ENCODE measurements at places on chromosomes 5 and 9.

- peak; percentile 96 for DNase-seq
These were observed 46.7 kb downstream of the IL31RA start for GRCh38 chr5:55897905-55898304.

DNA sequence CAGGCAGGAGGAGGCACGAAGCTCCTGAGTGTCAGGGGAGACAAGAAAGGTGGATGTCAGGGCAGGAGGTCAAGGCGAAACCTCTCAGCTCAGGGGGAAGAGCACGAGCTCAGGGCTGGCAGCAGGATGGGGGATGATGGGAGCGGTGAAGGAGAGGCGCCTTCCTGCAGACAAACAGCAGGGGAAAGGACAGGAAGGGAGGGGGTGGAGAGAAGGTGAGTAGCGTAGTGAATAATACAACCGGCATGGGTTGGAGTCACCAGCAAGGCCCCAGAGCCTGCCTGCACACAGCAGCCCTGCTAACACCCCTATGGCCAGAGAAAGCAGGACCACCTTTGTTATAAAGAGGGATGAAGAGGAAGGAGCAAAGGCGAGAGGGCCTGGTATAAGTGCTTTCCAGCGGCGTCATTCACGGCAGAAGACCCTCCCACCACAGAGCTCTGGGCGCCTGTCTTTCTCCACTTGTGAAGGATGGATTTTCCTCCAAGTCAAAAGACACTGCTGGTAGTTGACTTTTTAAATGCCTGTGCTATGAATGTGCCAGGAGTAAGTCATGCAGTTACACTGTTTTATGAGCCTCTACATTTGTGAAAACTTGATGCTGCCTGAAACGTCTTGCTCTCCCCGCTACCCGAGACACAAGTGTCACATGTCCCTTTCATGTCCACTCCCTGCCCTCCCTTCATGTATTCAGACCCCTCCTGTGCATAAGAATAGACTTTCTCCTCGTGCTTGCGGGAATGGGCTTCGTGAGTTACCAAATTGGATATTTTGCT lies 84.8 kb upstream of the IRX1 start:
- DNase-seq: no peak

DNA sequence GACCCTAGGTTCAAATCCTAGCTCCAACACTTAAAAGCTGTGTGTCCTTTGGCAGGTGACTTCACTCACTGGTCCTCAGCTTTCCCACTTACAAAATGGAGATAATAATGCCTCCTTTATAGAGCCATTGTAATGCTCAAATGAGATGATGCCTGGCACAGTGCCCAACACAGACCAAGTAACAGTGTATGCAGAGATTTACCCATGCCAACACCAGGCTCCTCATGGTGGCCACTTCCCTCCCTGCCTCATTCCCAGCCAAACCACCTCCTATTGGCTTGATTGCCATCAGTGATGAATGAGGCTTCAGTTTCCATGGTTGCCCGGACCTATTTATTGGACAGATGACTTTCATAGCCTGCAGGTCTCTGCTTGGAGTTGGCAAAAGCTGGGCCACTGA lies 469.4 kb downstream of the CDK5RAP2 start:
- no peak for DNase-seq

GRCh38 chr9:15144622-15145061 lies 162.4 kb downstream of the TTC39B start:
- no peak for DNase-seq

DNA sequence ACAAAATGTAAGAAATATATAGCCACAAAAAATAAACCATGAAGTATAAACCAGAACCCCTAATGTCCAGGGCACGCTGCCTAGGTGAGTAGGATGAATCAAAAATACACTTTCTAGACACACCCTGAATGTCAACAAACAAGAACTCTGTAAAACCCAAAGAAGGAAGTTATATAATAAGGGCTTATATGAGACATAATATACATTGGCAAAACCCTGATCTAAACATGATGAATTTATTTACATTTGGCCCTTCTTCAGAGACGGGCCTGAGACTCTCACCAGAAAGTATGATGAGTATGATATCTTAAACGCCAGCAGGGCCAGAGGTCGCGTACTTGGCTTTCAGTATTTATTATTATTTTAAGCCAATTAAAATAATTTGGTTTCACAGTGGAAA lies 125.1 kb upstream of the FST start:
- peak; percentile 36 for DNase-seq

GRCh38 chr9:116237456-116237855 lies 83.9 kb downstream of the PAPPA start:
- no peak for DNase-seq

GRCh38 chr5:154761046-154761736 lies 6.0 kb downstream of the LARP1 start:
- DNase-seq: no peak

- no peak for DNase-seq
These were observed 410.1 kb downstream of the DMRT2 start for GRCh38 chr9:1460143-1460769.

DNA sequence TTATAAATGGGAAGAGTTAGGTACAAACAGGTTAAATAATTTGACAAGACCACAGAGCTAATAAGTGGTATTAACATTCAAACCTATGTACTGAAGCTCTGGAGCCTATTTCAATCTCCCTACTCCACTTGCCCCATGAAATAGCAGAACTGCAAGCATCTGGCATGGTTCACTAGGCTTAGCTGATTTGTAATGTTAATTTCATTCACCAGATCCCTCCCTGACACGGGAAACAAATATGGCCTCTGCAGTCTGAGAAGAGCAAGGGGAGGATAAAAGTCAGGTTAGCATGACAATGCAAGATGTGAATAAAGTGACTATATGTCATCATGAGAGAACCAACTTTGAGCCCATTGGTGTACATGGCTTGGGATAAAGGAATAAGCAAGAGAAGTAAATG lies 428.8 kb downstream of the BRINP1 start:
- DNase-seq: no peak

- DNase-seq: no peak
These were observed 96.6 kb downstream of the DPYSL3 start for GRCh38 chr5:147413266-147413665.

- DNase-seq: no peak
These were observed 101.5 kb downstream of the PLPPR1 start for GRCh38 chr9:101130054-101130453.

GRCh38 chr5:179801304-179802206 lies 5.1 kb downstream of the MGAT4B start:
- no peak for DNase-seq

GRCh38 chr9:75914883-75915452 lies 24.5 kb downstream of the PCSK5 start:
- no peak for DNase-seq

GRCh38 chr9:99257723-99258389 lies 35.8 kb downstream of the SEC61B start:
- no peak for DNase-seq

DNA sequence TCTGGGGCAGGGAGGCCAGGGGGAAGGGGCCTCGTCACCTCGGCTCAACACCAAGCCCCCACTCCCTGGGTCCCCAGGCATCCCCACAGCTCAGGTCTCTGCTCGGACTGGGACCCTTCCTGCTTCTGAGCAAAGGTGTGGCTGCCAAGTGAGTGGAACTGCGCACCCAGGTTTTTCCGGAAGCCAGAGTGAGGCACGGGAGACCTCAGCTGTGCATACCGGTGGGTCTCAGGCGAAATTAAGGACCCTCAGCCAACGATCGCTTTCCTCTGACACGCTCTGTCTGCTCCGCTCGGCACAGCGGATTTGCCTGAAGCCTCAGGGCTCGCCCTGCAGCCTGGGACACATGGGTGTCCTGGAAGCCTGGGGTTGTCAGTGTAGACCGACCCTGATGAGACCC lies 41.0 kb upstream of the IRX4 start:
- DNase-seq: no peak

- DNase-seq: no peak
These were observed 55.5 kb downstream of the TENT4A start for GRCh38 chr5:6768590-6769230.

DNA sequence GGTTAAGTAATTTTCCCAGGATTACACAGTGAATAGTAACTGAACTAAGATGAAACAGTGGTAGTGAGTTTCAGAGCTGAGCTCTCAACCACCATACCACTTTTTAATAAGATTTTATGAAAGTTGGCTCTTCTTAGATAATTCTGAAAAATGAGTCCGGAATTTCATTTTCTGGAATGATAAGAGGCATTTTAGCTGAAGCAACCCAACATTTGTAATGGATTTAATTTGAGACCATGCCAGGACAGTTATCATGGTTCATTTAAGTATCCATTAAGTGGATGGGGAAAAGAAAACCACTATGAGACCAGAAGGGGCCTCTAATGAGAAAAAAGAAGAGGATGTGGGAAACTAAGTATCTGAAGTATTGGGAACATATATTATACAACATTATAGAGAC lies 464.7 kb upstream of the C9orf72 start:
- DNase-seq: no peak

GRCh38 chr9:83538890-83539238 lies 663 bp upstream of the FRMD3 start:
- no peak for DNase-seq

DNA sequence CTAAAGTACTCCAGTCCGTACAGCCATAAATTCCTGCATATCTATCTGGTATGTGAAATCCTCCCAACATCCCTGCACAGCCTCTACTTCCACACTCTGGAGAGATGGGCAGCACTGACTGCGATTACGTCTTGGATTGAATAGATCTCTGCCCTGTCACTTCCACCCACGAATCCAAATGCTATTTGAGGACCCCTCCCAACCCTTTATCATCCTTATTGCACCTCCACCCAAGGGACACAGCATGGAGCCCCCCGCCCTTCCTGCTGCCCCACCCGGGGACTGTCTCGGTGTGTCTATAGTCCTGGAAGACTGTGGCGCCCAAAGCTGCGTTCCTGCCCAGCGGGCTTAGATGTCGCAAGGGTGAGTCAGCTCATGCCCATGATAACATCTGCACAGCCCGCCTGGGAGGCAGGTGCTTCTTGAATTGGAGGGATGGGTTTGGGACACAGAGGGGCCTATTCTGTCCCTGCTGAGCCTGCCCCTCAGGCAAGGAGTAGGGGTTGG lies 105.7 kb upstream of the HAND1 start:
- no peak for DNase-seq

GRCh38 chr5:95620870-95621838 lies 1.3 kb downstream of the GPR150 start:
- no peak for DNase-seq

DNA sequence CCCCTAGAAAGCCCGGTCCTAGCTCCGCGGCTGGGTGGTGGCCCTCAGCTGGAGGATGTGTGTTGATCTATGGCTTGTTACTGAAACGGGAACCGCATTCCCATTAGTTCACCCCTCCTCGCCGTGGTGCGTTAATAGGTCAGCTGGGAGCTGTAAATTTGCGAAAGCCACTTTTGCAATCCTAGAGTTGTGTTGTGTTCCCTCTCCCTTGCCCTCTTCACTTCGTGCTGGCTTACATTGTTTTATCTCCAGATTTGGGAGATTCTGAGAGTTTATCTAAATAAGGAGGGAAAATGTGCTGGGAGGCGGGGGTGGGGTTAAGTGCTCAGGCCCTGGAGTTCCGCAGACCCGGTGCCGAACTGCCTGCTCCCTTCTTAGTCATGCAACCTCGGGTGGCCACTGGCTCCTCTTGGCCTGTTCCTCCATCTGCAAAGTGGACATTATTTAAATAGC lies 62.8 kb downstream of the HMCN2 start:
- DNase-seq: no peak

DNA sequence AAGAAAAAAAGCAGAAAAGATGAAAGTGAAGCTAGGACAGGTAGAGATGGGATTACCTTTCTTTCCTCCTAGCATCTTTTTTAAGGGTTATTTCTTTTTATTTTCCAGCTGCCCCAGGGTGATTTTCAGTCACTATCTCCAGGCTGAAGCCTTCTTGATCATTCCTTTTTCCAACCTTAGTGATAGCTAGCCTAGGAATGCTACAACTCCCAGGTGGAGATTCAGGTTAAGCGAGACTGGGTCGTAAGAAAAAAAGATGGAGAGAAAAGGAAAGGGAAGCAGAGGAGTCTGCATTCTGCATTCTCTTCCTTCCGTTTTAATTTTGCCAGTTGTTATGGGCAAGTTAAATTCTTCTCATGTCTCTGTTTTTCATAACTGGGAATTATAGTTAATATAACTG lies 36.7 kb upstream of the RIC1 start:
- DNase-seq: no peak

GRCh38 chr5:81749561-81750307 lies 1.2 kb downstream of the SSBP2 start:
- DNase-seq: no peak

GRCh38 chr9:79591458-79591857 lies 19.7 kb downstream of the TLE4 start:
- DNase-seq: no peak

- DNase-seq: no peak
These were observed 211.9 kb downstream of the NXNL2 start for GRCh38 chr9:88746743-88747398.

- DNase-seq: no peak
These were observed 82.5 kb downstream of the SPRY4 start for GRCh38 chr5:142242272-142242671.

DNA sequence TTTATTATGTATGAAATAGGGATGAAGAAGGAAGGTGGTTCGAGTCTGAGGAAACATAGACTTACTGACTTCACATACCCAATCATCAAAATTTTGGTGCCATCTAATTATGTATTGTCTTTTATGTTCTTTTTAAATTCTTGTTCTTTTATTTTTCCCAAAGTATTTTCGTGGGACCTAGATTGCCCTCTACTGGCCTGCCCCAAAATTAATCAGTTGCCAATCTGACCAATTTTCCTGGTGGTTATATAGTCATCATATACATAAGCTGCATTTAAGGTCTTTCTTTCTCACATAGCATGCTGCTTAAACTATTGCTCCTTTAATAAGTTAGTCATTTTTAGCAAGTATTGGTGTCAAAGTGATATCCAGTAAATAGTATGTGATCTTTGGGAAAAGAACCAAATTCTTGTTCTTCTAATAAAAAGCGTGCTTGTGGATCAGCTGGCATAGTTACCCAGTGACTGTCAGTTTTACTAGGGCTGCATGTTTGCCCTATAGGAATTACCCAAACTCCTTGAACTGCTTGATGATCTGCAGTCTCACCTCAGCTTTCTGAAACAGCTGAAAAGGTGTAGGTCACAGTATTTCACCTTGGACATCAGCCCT lies 223.5 kb downstream of the SH3GL2 start:
- no peak for DNase-seq

DNA sequence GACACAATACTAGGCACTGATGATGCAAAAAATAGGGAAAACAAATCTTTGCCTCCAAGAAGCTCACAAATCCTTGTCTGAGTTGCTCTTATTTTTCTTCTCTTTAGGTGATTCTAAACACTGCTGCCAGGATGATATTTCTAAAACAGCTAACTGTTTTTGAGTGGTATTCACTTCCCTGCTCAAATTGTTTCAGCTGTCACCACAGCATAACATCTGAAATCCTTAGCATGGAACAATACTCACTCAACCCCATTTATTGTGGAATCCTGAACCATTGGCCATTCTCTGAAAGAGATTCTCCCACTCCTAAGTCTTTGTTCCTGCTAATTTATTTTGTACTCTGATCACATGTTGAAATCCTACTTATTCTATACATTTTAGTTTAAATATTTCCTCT lies 4.8 kb upstream of the SHOC1 start:
- DNase-seq: no peak

DNA sequence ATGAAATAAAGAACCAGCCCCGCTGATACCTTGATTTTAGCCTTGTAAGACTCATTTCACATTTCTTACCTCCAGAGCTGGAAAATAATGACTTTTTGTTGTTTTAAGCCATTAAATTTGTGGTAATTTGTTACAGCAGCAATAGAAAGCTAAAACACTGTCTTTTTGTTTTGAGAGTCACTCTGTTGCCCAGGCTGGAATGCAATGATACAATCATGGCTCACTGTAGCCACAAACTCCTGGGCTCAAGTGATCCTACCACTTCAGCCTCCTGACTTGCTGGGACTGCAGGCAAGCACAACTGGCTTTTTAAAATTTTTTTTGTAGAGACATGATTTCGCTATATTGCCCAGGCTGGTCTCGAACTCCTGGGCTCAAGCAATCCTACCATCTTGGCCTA lies 34.7 kb upstream of the MYO10 start:
- no peak for DNase-seq

Measured in AG04449 (cell line).